MG63 (cell line): ENCODE measurements at places on chromosomes 2 and 18.

DNA sequence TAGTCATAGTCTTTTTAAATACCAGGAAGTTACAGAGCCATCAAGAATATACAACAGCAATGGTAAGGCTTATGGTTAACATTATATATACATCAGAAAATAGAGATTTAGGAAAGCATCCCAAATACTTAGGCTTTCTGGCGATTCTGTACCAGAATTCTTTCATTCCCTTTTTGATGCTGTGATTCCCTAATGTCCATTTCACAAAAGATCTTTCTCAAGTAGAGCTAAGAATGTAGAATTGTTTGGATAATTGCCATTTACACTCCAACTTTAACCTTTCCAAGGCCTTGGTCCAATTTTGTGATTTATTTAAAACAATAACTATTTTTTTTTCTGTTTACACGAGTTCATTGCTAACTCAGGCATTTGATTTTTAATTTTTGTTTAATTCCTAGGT, 422.2 kb downstream of the MTX2 start:
- no peak for DNase-seq

GRCh38 chr2:143623909-143624260, 494.7 kb downstream of the ARHGAP15 start:
- no peak for DNase-seq

DNA sequence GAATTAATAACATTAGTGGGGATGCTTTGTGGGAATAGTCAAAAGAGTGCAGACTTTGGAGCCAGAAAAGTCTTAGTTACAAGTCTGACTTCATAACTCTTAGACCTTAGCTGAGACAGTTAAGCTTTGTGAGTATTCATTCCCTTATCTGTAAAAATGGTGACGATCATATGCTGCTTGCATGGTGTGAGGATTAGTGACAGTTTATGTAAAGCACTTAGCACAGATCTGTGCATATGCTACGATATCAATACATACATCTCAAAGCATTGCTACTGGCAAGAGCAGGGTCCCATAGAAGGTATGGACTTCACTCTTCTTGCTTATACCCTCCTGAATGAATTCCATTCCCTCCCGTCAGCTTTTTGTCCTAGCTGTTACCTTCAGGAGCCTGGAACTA, 56.7 kb upstream of the LYPD6B start:
- no peak for DNase-seq

DNA sequence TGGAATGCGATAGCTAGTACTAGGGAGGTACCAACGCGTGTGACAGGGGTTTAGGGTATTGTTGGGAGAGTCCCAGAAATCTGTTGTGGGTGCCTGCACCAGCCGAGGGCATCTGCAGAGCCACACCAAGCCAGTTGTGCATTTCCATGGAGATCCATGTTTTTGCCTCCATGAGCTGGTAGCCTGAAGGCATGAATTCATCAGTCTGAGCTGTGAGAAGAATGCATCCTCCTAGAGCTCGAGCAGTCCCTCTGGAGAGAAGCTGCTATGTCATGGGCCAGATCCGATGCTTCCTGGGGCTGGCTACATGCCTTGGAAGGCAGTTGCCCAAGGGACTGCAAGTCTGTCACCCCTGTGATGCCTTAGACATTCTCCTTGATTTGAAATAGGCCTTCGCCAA, 57.9 kb downstream of the LIPG start:
- no peak for DNase-seq

- no peak for DNase-seq
Measured at GRCh38 chr2:189960346-189960745, 102.2 kb downstream of the MSTN start.

DNA sequence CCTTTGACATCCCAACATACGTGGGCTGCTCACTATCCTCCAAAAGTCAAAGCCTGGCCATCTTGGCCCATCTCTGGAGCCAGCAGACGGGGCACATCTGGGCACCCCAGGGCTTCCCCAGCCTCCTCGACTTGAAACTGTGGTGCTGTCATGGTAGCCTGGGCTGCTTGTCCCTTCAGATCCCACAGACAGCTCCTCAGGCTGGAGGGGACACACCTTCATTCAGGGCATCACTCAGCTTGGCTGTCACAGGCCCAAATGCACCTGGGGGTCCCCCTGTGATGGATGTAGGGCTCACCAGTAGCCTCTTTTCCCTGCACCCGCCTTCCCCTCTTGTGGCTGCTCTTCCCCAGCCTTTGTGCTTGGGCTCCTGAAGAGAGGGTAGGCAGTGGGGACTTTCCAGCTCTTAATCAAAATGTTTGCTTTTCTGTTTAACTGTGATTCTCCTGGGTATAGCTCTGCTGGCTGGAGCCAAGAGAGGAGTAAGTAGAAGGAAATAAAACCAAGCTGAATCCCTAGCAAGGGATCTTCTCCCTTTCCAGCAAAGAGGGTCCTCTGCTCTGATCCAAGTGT, 92.3 kb downstream of the GYPC start:
- no peak for DNase-seq
